Dermis lymphatic vessel endothelial cell (primary cell): ENCODE measurements at places on chromosomes 6 and 20. TPM values are rescaled to one million over a fixed set of nuclear protein-coding genes. Genes with fewer than 3 reads are reported as not detected.

Gene CALHM4
- total RNA-seq, result 0.11 and 0.26 TPM in 2 replicates

Gene TMC2
- not detected in 2 replicates for total RNA-seq

Gene ARG1
- 0.43 TPM in 1 of 2 replicates, not detected in the other for total RNA-seq

Gene SLC26A8
- not detected in 2 replicates for total RNA-seq

Gene ULBP1
- total RNA-seq, result under 0.01 and 0.11 TPM in 2 replicates

Gene SLC24A3
- total RNA-seq, result 0.34 and 1.8 TPM in 2 replicates

Gene CNR1
- total RNA-seq, result under 0.01 TPM in 1 of 2 replicates, not detected in the other

Gene DCBLD1
- 26.8 and 68.2 TPM in 2 replicates for total RNA-seq

Gene LY6G6D
- total RNA-seq, result not detected in 2 replicates

Gene KCNG1
- 1.8 and 2.8 TPM in 2 replicates for total RNA-seq

Gene STX11
- 13.1 and 26.8 TPM in 2 replicates for total RNA-seq

Gene SAMD5
- total RNA-seq, result 0.43 and 2.4 TPM in 2 replicates

Gene SSR1
- 84.6 and 86.4 TPM in 2 replicates for total RNA-seq

Gene LINC00237
- total RNA-seq, result not detected in 2 replicates

Gene E2F1
- 1.6 and 2.0 TPM in 2 replicates for total RNA-seq

Gene OR12D3
- total RNA-seq, result not detected in 2 replicates

Gene DUSP15
- 0.76 and 1.3 TPM in 2 replicates for total RNA-seq

Gene HLA-DQA2
- not detected in 2 replicates for total RNA-seq

Gene MCM9
- total RNA-seq, result 11.7 and 18.0 TPM in 2 replicates

Gene SNAP25
- total RNA-seq, result not detected in 2 replicates

Gene SLPI
- 0.69 TPM in 1 of 2 replicates, not detected in the other for total RNA-seq

Gene LCA5
- total RNA-seq, result 1.6 and 2.9 TPM in 2 replicates

Gene KIF13A
- total RNA-seq, result 21.8 and 26.2 TPM in 2 replicates

Gene BPI
- total RNA-seq, result not detected in 2 replicates

Gene PPP1R14C
- not detected in 2 replicates for total RNA-seq

Gene CRISP2
- not detected in 2 replicates for total RNA-seq

Gene HS3ST5
- not detected in 2 replicates for total RNA-seq

Gene EEF1A1
- 28,755 and 30,765 TPM in 2 replicates for total RNA-seq

Gene TFAP2D
- not detected in 2 replicates for total RNA-seq

Gene C20orf202
- total RNA-seq, result under 0.01 and 0.17 TPM in 2 replicates

Gene PCIF1
- total RNA-seq, result 9.1 and 11.8 TPM in 2 replicates

Gene MAP7
- 0.22 and 0.60 TPM in 2 replicates for total RNA-seq

Gene PHACTR1
- 0.54 and 0.77 TPM in 2 replicates for total RNA-seq

Gene LHFPL5
- not detected in 2 replicates for total RNA-seq

Gene NHLRC1
- total RNA-seq, result 0.43 and 1.3 TPM in 2 replicates

Gene SLC35D3
- total RNA-seq, result not detected in 2 replicates

Gene ADGRF1
- not detected in 2 replicates for total RNA-seq

Gene BTN3A1
- total RNA-seq, result 9.4 and 11.9 TPM in 2 replicates

Gene SPATA2
- 0.76 and 0.95 TPM in 2 replicates for total RNA-seq

Gene PLG
- total RNA-seq, result not detected in 2 replicates

Gene HLA-F
- 14.8 and 21.6 TPM in 2 replicates for total RNA-seq

Gene TIAM2
- total RNA-seq, result 11.5 and 15.2 TPM in 2 replicates

Gene ZSCAN26
- total RNA-seq, result 5.5 and 13.1 TPM in 2 replicates

Gene VIP
- 0.33 and 1.4 TPM in 2 replicates for total RNA-seq

Gene TBX18
- 1.5 and 2.9 TPM in 2 replicates for total RNA-seq

Gene MYO6
- total RNA-seq, result 26.5 and 46.5 TPM in 2 replicates

Gene SYCP2
- total RNA-seq, result 3.1 TPM in 2 replicates

Gene TULP1
- total RNA-seq, result not detected in 2 replicates

Gene SNX21
- 11.7 and 14.3 TPM in 2 replicates for total RNA-seq

Gene CDSN
- total RNA-seq, result under 0.01 TPM in 1 of 2 replicates, not detected in the other
